ENCODE measurements at places on chromosomes 2 and 18.

DNA sequence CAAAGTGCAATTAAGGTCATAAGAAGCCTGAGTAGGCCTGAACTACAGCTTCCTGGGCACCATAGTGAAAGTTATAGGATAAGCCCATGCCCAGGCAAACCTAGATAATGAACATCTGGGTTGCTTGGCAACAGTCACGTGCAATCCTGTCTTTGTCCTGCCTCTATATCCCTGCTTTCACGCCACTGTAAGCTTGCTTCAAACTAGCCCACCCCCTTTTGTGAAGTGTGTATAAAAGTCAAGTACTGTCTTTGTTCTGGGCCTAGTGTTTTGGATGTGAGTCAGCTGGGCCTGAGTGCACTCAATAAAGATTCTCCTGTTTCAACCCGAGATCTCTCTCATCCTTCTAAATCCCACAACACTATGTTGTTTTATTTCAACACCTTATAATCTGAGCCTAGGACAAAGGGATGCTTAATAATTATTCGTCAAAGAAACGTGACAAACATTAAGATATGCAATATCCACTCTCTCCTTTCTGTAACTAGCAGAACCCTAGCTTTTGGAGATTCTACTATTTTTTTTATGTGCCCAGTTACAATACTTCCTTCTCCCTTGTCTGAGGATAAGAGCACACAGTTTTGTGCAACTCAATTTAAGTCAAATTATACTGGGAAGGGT is 927.8 kb downstream of the SUCLG1 start:
- DNase-seq = no peak

DNA sequence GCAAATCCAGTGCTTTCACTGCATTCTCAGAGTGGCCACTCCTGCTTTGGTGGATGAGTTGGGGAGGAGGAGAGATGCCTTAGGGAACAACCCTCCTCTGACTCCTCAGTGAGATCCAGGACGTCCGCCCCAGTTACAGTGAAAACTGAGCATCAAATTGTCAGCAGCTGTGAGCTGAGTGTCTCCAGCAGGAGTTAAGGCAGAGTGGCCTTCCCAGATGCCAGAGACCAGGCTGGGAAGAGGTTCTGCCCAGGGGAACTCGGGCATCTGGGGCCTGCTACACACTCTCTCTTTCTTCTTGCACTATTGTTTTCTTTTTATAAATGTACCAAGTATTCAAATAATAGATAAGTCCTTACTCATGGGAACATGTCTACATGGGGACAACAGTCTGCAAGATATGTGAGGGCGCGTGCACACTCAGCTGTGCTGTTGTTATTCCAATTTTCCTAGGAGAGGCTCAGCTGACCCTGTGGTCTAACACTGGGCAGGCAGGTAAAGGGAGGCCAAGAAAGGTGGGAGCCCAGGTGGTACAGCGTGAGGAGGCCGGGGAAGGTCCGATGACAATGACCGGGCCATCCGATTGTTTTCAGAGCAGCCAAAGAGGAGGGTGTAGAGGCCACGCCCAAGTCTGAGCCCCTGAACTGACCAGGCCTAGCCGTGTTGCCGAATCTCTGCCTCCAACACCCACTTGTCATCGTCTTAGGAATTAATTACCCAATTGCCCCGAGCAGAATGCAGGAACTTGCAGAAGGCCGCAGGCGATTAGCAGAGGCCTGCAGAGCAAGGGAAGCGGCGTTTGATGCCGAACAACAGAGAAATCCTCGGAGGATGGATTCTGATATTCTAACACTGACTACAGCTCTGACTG is 166.9 kb downstream of the ANAPC1 start:
- DNase-seq = no peak

GRCh38 chr2:181680055-181680936 is at the start of gene NEUROD1:
NEUROD1 (minus strand) TSS chr2:181680517; CDS start chr2:181678860, 1,657 bp downstream.
- peak; percentile 96 for DNase-seq

- no peak for DNase-seq
Measured at GRCh38 chr2:88398180-88398579, 54.3 kb downstream of the FOXI3 start.

GRCh38 chr2:219171231-219171651 is 1.4 kb upstream of the SLC23A3 start:
- DNase-seq = peak; percentile 50

GRCh38 chr2:16609786-16610185 is 55.8 kb downstream of the CYRIA start:
- DNase-seq = no peak

GRCh38 chr2:171289316-171289715 is 128.6 kb upstream of the TLK1 start:
- DNase-seq = no peak

DNA sequence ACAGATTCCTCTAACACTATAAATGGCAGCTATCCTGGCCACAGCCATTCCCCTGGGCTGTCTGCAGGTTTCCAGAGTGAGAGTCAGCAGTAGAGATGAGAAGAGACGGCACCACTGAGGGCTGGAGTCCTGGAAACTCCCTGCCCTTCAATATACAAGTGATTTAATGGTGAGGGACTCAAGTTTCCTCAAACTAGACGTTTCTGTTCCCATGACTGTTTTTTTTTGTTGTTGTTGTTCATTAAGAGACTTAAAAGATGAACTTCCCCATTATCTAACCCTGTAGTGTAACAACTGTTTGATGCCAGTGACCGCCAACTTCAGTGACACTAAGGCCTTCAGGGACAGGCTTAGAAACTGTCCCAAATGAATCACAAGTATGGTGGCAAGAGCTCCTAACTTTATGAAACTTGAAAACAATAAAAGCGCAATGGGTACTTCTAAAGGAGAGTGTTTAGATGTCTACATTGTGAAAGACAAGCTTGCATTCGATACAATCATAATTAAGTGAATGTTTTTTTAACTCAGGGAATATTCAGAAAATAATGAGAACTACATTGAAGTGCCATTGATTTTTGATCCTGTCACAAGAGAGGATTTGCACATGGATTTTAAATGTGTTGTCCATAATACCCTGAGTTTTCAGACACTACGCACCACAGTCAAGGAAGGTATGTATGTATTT is 34.0 kb downstream of the IL1R2 start:
- DNase-seq = no peak

DNA sequence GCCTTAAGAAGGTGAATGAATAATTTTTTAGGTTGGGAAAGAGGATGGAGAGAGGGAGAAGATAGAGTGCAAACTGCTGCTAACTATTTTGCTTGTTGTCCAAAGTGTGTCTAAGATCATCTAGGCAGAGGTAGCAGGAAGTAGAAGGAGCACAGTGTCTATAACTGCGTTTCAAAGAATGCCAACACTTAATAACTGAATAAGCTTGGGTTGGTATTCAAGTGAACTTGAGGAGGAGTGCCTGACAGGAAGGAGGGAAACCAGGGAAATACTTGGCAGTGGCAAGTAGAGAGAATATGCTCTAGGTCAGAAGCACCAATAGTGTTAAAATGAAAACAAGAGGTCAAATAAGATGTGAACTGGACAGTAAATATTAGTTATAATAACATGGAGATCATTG is 155.9 kb downstream of the DPP10 start:
- DNase-seq = no peak

GRCh38 chr2:100142393-100142792 is at the start of gene AFF3:
AFF3 (minus strand) TSS chr2:100142590; CDS start chr2:100104454, 38,136 bp downstream.
- DNase-seq = no peak

- no peak for DNase-seq
Measured at GRCh38 chr2:173713904-173714555, 251.1 kb downstream of the SP3 start.

- DNase-seq = no peak
Measured at GRCh38 chr2:233059797-233060500, at the start of gene INPP5D. INPP5D (plus strand) TSS chr2:233060342; CDS start chr2:233060479, 137 bp downstream.

Measured in NCI-H446 (cell line).